Activated CD4-positive, alpha-beta memory T cell treated with anti-CD3 and anti-CD28 coated beads for 36 hours (primary cell): ENCODE measurements at places on chromosomes 3 and 15. TPM values are rescaled to one million over a fixed set of nuclear protein-coding genes. Genes with fewer than 3 reads are reported as not detected.

GRCh38 chr3:144112036-144112435 is 140.4 kb downstream of the DIPK2A start:
- H3K27ac ChIP-seq = no peak overlapping the region
- peaks cover 3% of the 10 kb centered on the region for H3K27me3 ChIP-seq
- H3K4me1 ChIP-seq = peaks cover 5% of the 10 kb centered on the region
- no peaks in the 10 kb centered on the region for H3K36me3 ChIP-seq
- H3K4me3 ChIP-seq = no peak overlapping the region

DNA sequence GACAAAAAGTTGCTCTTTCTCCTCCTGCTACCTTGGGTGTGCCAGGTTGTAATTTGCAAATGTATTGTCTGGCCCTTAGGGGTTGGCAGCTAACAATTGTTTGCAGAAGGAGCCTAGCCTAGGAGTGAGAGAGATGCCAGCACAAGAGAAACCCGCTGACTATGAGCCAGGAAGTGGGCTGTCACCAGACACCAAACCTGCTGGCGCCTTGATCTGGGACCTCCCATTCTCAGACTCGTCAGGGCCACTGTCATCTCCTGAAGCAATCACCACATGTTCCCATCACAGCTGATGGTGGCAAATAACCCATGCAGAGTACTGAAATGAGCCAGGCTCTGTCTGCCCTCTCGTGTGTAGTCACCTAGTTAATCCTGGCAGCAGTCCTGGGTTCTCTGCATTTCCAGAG is 406.4 kb upstream of the NPAP1 start:
- H3K4me1 ChIP-seq = no peaks in the 10 kb centered on the region
- H3K27ac ChIP-seq = no peak overlapping the region
- no peaks in the 10 kb centered on the region for H3K36me3 ChIP-seq
- DNase-seq = no peak

GRCh38 chr3:191340966-191341365 is 10.6 kb upstream of the UTS2B start:
- H3K27me3 ChIP-seq = no peaks in the 10 kb centered on the region
- no peak for DNase-seq
- no peaks in the 10 kb centered on the region for H3K36me3 ChIP-seq
- no peak overlapping the region for H3K4me3 ChIP-seq
- H3K4me1 ChIP-seq = peaks cover 14% of the 10 kb centered on the region
- no peak overlapping the region for H3K27ac ChIP-seq

DNA sequence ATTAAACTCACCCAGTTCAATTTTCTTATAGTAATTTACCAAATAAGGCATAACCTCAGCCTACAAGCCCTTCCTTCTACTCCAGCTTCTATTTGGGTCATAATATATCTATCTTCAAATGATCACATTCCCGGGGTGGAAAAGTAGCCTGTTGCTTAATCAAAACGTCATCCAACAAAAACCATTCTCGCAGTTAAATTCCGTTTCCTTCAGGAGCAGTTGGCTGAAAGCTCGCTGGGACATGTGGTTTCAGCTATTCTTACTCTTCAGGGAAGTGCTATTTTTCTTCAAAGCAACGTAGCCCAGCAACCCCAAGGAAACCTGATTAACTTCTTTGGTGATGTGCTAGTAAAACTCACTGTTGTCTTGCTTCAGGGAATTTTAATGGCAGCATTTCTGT is 59.6 kb downstream of the MAGI1 start:
- no peak overlapping the region for H3K27ac ChIP-seq
- no peak for DNase-seq
- no peaks in the 10 kb centered on the region for H3K36me3 ChIP-seq
- no peak overlapping the region for H3K4me3 ChIP-seq
- no peaks in the 10 kb centered on the region for H3K4me1 ChIP-seq

DNA sequence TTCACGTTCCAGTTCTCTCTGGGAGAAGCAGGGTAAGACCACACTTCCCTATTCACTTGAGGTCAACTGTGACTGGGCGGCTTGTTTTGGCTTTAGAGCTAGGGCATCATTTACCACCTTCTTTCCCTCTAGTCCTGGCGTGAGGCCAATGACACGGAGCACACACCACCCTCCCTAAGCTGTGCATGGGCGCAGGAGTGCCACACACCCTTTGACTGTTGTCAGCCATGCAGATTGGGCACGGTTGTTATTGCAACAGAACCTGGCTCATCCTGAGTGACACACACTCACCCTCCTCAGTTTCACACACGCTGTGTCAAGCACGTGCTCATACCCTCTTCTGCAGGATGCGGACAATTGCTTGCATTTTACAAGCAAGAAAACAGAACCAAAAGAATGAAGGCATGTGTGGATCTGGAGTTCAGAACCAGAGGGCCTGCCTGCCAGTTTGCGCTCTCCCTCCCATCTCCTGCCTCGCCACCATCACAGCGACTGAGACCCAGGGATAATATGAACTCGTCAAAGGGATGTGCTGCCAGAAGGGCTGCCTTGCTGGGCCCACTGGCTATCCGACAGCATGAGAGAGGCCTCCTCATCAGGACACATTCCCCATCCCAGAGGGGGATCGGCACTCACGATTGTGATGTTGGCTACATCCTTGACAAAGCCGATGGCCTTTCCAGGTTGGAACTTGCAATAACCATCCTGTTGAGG is 17.6 kb downstream of the CTSH start:
- no peaks in the 10 kb centered on the region for H3K27me3 ChIP-seq
- DNase-seq = no peak
- H3K4me1 ChIP-seq = no peaks in the 10 kb centered on the region
- no peak overlapping the region for H3K4me3 ChIP-seq

DNA sequence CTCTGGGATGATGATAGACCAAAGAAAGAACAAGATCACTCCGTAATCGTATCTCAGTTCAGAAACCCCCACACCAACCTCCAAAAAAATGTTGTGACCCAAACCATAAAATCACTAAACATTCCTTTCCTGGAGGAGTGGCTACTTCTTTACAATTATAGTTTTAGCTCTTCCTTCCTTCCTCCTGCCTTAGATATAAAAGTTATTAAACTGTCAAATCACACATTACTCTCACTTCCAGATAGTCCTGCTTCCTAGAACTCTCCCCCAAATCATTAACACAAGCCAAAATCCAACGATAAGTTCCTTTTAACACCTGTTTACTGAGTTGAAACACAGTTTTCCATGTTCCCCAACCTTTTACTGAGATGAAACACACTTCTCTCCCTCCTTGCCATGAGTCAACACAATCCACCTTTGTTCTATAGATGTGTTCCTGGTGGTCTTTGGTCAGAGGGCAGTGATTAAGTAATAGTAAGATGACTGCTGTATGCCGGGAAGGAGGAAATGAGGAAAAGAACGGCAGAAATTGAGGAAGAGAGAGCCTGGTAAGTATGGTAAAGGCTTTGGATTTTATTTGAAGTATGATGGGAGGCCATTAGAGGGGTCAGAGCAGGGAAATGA is 8.3 kb upstream of the CRYGS start:
- DNase-seq = no peak
- H3K4me3 ChIP-seq = no peak overlapping the region
- H3K4me1 ChIP-seq = peaks cover 3% of the 10 kb centered on the region
- peaks cover 32% of the 10 kb centered on the region for H3K36me3 ChIP-seq
- no peak overlapping the region for H3K27ac ChIP-seq
- H3K27me3 ChIP-seq = no peaks in the 10 kb centered on the region

DNA sequence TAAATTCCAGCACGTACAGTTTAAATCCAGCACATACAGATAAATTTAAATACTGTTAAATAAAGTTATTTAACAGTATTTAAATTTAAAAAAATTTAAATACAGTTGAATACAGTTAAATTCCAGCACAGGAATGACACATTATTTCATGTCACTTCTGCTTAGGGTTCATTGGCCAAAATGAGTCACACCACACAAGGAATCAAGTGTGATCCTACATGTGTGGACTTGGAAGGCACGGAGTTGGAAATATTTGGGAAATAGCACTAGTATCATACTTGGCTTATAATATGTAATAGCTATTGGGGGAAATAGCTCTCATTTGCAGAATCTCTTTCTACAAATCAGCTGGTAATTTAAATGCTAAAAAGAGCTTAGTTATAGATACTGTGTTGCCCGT is 10.6 kb downstream of the RAB7A start:
- no peak overlapping the region for H3K4me3 ChIP-seq
- H3K36me3 ChIP-seq = peaks cover 23% of the 10 kb centered on the region
- peaks cover 61% of the 10 kb centered on the region for H3K4me1 ChIP-seq
- no peaks in the 10 kb centered on the region for H3K27me3 ChIP-seq
- no peak overlapping the region for H3K27ac ChIP-seq

ATP8B4 gene
- total RNA-seq = 2.7 TPM
